Kidney tubule cell (primary cell): ENCODE measurements at places on chromosomes 1 and 21.

DNA sequence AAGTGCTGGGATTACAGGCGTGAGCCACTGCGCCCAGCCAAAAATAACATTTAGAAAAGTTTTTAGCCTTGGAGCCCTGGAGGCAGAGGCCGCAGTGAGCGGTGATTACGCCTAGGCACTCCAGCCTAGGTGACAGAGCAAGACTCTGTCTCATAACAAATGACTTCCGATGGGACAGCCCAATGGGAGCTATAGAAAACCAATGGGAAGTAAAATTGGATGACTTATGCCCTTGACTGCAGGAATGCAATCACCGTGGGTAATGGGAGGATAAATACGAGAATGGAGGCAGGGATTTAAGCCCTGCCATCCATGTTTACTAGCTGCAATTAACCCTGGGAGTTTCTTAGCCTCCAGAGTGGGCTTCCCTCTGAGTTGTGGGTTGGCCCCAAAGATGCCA is 37.0 kb upstream of the CNN3 start:
- DNase-seq: no peak

DNA sequence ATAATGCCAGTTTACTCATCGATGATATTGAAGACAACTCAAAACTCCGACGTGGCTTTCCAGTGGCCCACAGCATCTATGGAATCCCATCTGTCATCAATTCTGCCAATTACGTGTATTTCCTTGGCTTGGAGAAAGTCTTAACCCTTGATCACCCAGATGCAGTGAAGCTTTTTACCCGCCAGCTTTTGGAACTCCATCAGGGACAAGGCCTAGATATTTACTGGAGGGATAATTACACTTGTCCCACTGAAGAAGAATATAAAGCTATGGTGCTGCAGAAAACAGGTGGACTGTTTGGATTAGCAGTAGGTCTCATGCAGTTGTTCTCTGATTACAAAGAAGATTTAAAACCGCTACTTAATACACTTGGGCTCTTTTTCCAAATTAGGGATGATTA is 13.7 kb downstream of the GGPS1 start:
- DNase-seq: no peak

- peak; percentile 80 for DNase-seq
These were observed 746 bp downstream of the AK4 start for GRCh38 chr1:65148548-65149350.

DNA sequence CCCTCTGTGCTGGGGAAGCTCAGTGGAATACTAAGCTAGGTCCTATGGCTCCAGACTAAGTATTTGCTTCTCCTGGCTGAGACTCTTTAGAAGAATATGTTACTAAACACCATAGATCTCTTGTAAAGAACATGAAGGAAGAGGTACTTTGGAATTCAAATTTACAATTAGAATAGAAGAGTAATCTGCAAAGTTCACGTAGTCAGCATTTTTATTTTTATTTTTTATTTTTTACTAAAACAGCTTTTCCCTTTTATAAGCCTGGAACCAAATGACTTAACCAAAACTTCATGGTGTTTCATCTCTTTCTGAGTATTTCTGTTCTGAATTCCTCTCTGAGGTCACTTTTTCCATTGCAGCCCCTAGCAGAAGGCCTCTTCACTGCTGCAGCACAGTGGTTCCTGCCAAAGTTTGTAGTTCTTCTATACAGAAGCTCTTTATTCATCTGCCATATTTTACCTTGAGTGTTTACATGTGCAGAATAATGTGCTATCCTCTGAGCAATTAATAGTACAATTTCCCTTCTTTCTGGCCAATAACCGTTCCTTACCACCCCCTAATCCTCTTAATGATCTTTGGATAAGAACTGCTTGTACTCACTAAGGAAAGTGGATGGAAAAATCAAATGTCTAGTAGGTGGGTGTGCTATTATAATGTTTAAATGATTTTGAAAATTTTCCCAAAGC is 27.2 kb downstream of the TSEN15 start:
- DNase-seq: no peak

DNA sequence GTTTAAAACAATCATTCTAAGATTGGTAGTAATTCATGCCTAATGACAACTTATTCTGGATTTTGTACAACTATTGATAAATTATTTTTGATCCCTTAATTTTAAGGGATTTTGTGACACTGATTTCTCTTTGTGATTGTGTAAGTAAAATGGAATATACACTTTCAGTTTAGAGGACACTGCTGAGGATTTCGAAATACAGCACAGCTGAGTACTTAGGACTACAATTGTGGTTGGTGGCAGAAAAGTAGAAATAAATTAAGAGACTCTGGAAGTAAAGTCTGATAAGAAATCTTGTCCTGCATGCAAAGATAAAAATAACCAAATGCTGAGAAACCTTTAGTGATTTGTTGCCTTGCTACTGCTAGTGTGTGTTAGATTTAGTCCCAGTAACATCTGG is 40.0 kb downstream of the TYW3 start:
- DNase-seq: no peak

- peak; percentile 62 for DNase-seq
These were observed 69.6 kb downstream of the SDCCAG8 start for GRCh38 chr1:243325305-243325890.

DNA sequence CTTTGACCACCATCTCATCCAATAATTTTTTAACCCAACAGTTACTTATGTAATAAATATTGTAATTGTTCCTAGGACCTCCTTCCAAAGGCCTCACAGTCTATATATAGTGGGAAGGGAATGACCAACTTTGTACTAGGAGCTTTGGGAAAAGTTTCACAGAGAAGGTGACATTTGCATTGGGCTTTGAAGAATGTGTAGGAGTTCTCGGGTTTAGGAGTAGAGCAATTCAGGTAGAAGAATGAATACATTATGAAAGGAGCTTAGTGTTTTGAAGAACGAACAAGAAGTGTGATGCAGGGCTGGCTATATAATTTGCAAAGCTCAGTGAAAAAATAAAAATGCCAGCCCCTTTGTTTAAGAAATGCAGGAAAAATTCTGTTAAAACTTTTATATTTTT is 330.4 kb upstream of the DEPDC1 start:
- DNase-seq: no peak

GRCh38 chr1:15295696-15296095 is 48.7 kb downstream of the FHAD1 start:
- DNase-seq: no peak

DNA sequence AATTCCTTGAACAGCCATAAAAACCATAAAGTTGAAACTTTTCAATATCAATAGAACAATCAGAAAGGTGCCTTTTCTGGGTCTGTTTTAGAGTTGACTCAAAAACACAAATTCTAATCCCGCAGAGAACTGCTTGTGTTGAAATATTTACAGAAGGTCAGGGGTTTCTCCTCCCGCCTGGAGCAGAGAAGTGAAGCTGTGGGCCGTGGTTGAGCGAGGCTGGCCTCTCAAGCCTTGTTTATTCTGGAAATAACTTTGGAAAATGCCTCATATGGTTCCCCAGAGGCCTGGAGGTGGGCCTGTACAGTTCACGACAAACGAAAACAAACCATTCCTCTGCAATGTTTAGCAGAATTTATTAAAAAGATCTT is 90.8 kb upstream of the ERRFI1 start:
- DNase-seq: no peak

- DNase-seq: no peak
These were observed 235.9 kb upstream of the DMRTA2 start for GRCh38 chr1:50659107-50659662.

- DNase-seq: no peak
These were observed 78.7 kb downstream of the DDR2 start for GRCh38 chr1:162710780-162711465.

- peak; percentile 52 for DNase-seq
These were observed 280.2 kb upstream of the PLXNA2 start for GRCh38 chr1:208524376-208524775.

DNA sequence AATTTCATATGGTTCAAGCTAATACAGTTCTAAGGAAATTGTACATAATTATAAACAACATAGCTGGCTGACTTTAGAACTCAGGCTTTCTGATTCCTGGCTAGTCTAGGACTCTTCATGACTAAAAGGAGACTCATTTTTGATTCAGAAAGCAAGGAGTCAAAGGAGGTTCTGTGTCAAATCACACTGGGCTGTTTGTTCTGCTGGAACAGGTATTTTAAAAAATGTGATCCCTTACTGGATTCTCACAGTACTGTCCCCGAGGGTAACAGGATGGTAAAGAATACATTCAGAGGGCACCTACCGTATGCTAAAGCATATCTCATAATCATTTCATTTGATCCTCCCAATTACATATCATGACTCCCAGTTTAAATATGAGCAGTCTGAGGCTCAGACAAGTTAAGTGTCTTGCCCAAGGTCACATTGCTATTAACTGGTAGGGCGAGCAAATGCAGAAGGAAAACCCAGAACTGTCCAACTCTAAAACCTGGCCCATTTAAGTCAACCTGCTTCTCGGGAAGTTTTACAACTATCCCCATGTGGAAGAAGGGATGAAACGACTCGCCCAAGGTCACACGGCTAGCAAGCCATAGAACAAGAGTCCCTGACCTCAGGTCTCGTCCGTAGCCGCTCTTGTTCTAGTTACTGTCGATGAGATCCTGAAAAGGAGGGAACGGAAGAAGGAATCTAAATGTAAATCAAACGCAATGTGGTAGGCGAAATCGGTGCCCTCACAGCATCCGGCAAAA is 675 bp downstream of the MYSM1 start:
- DNase-seq: peak; percentile 35
